Hematopoietic multipotent progenitor cell treated with erythropoietin and hydrocortisone succinate and interleukin-3 and kit ligand, for 17 days (in vitro differentiated cells): ENCODE measurements at places on chromosomes 3 and 15.

GRCh38 chr3:186665625-186666188 is at the start of gene HRG:
Gene HRG, plus strand, starts transcription at chr3:186666014. Its CDS starts 18 bp downstream, at chr3:186666032.
- DNase-seq = no peak

DNA sequence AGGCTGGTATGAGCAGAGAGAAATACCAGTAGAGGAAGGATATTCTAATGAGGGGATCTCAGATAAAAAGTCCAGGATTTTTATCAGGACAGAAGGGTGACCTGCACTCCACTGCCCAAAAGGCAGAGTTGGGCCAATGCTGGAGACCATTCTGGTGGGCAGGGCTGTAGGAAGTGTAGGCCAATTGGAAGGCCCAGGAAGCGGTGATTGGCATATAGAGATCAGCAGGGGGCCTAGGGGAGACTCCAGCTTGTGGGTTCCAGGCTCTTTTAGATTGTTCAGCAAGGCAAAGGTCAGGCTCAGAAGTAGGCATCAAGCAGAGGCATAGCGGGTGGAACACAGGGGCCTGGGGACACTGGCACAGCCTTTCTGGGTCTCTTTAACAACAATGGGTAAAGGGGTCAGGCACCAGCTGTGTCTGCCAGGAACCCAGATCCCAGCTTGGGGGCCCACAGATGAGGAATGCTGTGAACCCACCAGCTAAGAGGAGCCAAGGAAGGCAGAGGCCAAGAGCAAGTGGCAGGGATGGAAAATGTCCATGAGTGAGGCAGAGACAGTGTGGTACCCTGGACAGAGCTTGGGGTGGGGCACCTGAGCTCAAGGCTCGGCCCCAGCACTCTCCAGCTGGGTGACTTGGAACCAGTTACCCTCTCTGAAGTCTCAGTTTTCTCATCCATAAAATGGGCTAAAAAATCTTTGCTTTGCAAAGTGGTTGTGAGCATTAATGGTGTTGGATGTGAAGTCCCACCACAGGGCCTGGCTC is 27.0 kb upstream of the RASGRF1 start:
- DNase-seq = no peak

DNA sequence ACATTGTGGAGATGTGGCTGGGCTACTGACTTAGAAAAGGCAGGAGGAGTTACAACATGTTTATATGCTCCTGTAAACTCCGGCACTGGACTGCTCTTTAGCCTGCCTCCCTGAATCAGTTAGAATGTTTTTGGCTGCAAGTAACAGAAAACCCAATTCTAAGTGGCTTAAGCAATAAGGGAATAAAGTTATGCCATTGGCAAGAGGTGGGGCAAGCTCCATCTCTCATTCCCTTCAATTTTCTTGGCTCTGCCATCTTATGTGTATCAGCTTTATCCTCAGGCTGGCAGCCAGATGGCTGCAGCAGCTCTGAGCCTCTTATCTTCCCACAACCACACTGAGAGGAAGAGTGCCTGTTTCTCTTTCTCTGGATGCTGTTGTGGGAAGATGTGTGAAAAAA is 22.4 kb upstream of the MEIS2 start:
- DNase-seq = no peak

DNA sequence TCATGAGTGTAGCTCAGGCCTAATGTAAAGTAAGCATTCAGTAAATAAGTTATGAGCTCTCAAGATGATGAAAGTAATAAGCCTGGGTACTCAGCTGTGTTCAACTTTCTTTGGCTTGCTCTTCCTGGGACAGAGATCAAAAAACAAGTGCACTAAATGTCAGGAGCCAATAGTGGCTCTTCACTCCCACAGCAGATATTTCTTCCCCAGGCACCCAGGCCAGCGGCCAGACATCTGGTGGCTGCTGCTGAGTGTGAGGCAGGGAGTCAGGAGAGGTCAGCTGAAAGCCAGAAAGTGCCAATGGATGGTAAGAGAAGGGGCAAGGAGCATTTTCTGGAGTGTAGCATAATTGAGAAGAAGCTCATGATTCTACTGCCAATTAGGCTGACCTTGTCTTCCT is 18.2 kb upstream of the ITGA11 start:
- DNase-seq = no peak

DNA sequence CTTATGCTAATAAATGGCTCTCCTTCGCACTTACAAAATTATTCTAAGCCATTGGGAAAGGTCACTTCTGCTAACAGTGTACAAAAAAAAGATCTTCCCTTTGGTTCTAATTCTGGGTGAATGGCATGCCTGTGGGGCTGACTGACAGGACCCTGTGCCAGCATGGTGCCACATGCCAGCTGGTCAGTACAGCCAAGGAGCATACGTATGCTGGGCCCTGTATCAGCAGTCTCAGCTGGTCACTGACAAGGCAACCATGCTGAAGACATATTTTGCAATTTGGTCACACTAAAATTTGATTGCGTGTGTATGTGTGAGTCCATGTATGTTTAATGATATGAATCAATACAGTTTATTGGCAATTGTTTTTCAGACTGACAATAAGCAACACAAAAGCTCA is 246.1 kb downstream of the TBL1XR1 start:
- DNase-seq = no peak

DNA sequence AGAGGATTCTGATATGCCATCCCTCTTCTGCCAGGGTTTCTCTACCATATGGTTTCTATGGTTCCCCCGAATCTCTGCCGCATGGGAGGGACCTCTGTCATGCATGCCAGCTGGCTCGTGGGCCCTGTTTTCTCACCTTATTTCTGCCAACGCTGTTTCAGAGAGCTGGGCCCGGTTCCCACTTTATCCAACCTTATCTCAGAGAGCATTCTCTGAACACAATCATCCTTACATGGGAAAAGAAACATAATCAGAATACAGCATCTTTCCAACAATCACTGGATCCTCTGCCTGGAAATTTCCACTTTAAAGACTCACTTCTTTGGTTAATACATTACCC is 234.5 kb upstream of the ZBTB20 start:
- no peak for DNase-seq

GRCh38 chr3:100928638-100929428 is 64.4 kb downstream of the ABI3BP start:
- no peak for DNase-seq

DNA sequence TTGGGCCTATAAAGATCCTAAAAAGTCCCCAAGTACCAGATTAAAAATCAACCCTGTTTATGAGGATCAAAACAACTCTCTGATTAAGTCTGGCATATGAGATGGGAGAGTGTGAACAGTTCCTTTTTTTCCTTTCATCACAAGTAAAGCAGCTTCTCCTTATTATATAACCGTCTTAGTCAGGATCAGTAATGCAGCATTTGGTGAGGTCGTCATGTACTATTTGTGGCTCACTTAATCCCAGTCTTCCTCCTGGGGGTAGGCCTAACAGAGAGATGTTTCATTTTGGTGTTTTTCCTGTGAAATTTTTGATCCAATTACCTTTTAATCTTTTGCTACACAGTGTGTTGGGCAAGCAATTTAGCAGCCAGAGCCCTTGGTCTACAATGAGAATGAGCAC is 333.1 kb upstream of the KCNMB2 start:
- no peak for DNase-seq

GRCh38 chr15:94596707-94597106 is 365.3 kb downstream of the MCTP2 start:
- DNase-seq = no peak

GRCh38 chr15:80870893-80871292 is 91.7 kb downstream of the CEMIP start:
- no peak for DNase-seq

DNA sequence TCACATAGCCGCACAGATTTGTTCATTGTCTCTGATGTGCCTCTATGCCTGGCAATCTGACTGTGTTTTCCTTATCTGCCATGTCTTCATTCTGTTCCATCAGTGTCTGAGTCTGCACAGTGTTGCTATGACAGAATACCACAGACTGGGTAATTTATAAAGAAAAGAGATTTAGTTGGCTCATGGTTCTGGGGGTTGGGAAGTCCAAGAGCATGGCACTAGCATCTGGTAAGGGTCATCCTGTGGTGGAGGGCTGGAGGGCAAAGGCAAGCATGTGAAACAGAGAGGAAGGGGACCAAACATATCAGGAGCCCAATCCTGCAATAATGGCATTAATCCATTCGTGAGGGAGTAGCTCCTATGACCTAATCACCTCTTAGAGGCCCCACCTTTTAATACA is 11.9 kb upstream of the HCN4 start:
- DNase-seq = no peak

- peak; percentile 77 for DNase-seq
Observed at GRCh38 chr3:122415104-122415744, 638 bp downstream of the WDR5B start.

DNA sequence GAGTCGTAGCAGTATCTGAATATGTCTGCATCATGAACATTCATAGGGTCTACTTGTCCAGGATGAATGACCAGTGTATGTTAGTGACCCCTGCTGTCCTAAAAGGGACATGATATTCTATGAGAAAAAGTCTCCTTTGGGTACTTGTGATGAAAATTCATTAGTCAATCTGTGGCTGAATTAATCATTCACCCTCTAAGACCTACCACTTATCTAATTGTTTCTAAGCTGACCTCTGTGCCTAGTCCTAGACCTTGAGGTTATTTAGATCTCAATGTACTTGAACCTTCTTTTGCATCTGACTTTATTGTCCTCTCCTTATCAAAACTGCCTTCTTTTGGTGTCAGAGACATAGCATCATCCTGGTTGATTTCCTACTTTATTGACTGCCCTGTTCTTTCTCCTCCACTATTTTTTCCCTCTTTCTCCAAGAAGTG is 799.3 kb downstream of the DIPK2A start:
- DNase-seq = no peak

DNA sequence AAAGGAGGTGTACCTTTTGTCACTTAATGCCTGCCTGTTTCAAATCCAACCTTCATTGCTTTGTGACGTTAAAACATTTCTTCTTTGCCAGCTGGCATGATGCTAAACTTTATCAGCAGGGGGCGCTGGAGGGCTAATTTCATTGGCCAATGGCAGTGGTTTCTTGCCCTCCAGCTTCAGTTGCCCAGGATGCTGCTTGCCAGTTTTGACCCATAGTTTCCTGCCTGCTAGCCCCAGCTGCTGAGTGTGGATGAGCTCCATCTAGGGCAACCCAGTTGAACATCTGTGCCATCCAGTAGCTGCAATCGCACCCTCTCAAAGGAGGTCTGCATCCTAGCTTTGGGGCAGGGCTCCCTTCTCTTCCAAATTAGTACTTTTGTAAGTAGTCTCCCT is 22.1 kb downstream of the ACKR2 start:
- DNase-seq = peak; percentile 89

DNA sequence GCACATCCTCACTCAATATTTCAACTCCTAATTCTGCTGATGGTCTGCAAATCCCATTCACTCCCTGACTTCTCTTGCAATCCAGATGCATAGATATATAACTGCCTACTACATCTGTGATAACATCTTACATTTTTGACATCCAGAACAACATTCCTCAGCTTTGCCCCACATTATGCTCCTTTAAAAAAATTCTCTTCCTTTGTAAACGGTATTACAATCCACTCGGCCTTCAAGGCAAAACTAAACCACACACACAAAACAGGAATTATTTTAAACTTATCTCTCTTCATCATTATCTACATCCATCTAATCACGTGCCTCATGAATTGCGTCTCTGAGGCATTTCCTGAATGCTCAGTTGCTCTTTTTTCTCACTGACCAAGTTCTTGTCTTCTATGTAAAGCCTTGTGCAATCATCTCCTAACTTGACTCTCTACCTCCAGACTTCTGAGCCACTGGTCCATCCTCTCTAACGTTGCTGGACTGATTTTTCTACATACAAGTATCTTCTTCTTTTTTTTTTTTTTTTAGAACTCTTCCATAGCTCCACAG is 117.0 kb downstream of the SATB1 start:
- no peak for DNase-seq

GRCh38 chr15:89662893-89663626 is 7.8 kb upstream of the KIF7 start:
- DNase-seq = no peak
